T-cell (primary cell): ENCODE measurements at places on chromosomes 2 and 18.

GRCh38 chr2:67457699-67458098, 60.6 kb downstream of the ETAA1 start:
- DNase-seq = no peak

DNA sequence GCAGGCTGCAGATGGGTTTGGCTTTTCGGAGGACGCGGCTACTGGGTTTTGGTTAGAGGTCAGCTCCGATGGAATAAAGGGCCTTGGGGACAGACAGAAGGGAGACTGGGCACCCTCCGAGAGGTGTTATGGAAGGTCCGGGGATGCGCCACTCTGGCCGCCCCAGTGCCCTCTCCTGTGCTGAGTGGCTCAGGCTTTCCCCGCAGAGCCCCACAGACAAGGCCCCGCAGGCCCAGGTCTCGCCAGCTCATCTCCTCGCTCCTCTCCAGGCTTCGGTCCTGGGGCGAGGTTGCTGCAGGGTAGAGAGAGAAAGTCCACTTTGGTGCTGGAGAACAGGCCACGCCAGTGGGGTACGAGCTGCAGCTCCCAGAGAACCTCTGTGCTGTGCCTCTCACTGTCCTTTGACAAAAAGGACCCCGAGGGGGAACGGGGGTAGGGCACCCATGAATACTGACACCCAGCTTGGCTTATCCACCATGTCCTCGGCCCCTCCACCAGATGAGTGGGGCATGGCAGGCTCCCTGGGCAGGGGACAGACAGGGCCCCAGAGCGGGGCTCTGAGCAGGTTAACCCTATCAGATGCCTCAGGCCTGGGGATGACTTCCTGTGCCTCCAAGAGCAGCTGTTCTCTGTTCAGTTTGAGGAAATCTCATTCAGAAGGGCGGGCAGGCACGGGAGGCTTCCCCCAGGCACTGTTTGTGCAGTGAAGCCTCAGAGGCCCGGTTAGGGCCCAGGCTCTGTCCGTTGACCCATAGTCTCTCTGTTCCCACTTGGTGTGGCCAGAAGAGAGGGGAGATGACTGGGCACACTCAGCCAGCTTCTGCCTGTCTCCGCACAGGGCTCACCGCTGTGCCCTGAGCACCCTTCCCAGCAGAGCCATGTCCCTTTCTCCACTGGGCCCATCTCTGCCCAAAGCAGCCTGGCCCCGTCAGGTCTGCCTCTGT, 15.7 kb upstream of the CNNM3 start:
- DNase-seq = no peak

- no peak for DNase-seq
Measured at GRCh38 chr18:41323044-41323443, 632.0 kb upstream of the PIK3C3 start.

DNA sequence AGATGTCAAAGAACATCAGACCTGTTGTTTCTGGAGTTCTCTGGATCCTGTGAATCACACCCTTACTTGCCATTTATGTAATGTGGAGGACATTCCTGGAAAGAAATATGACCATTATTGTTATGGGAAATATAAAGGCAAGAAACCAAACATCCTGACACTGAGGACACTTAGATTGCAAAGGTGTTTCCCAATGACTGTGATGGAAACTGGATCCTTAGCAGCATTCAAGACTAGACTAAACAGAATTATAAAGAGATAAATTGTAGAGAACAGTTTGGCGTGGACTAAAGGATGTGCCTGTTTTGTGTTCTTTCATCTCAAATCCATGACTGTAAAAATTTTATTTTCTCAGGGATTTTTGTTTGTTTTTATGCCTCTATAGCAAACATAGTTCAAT, 347.7 kb upstream of the SLC14A2 start:
- no peak for DNase-seq

DNA sequence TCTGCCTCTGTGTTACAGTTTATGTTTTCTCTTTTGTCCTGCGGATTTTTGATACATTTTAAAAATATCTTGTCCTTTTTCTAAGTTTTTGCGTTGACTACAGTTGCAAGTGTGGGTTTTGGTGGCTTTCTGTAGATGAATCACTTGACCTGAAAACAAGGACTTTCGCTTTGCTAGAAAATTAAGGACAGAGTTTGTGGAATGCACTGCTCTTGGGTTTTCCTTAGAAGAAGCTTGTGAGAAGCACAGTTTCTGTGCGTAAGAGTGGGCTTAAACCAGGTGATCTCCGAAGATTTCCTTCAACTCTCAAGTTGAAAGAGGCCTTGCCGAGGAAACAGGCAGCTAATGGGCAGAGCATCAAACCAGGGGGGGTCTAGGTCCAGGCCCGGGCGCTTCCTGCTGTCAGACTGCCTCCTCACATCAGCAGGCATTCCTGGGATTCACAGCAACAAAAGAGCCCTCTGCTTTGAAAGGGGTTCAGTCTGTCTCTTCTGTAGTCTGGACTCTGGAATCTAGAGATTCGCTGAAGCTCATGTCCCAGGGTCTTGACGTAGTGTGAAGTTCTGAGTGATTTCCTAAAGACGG, 17.3 kb downstream of the NCK2 start:
- DNase-seq = no peak

- no peak for DNase-seq
Measured at GRCh38 chr2:21740484-21740883, 616.7 kb downstream of the TDRD15 start.

DNA sequence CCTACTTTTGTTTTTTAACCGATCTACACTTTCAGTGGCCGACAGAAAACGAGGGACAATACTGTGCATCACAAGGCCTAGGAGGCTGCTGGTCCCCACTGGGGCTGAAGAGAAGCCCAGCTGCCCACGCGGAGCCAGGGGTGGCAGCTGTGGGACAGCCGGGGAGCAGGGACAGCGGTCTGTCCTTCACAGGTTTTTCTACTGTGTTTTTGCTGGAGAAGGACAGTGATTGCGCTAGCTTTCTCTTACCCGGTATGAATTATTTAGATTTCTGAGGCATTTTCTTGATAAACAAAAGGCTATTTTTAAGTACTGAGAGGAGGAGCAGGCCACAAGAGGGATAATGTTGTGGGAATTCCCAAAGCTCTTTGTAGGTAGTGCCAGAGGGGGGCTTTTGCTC, 219.8 kb downstream of the ATAD2B start:
- DNase-seq = no peak

- no peak for DNase-seq
Measured at GRCh38 chr2:175834477-175834876, 167.6 kb downstream of the LNPK start.

DNA sequence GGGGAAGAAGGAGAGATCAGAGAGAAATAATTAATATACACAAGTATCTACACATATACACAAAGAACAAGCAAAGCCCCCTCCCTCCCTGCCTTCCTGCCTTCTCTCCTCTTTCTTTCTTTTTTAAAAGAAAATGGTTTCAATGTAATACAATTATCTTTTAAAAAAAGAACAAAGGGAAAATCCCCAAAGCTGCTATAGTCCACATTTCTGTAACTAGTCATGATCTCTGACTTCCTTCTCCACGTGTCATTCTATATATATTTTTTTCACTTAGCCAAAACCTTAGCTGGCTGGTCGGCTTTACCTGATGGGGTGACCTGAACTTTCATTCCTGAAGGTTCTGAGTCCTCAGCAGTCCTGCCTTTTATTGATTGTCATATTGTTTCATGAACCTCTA, 44.3 kb downstream of the MAP3K20 start:
- DNase-seq = no peak

DNA sequence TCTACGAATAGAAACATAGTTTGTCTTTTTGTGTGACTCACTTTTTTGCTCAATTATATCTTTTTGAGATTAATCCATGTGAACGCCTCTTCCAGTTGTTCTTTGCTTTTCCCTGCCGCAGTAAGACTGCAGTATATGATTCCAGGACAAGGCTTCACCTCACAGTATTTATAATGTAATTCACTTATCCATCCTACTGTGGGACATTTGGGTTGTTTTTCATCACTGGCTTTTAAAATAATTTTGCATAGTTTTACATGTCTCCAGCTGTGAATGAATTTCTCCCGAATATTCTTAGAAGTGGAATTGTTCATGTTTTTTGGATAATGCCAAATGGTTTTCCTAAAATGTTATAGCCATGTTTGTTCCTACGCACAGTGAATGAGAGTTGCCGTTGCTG, 21.9 kb downstream of the COPS9 start:
- DNase-seq = no peak

DNA sequence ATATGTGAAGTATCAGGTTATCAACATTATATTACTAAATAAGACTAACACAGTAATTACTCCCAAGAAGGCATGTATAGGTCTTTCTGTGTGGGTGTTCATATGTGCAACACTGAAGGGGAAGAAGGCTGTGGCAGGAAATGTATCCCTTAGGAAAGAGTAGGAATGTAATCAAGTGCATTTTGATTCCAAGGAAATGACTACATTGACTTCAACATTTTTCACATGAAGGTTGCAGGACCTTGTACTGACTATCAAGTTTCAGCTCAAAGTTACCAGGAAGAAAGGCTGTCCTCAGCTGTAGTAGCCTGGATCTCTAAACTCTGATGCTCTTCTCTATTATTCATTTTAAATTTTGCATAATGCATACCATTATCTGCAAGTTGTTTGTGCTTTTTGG, 680.8 kb downstream of the NYAP2 start:
- no peak for DNase-seq
